Mesenchymal stem cell (in vitro differentiated cells and primary cell): ENCODE measurements at places on chromosomes 5 and 9.

- no peak for DNase-seq
Measured at GRCh38 chr5:55908804-55909203, 57.6 kb downstream of the IL31RA start.

GRCh38 chr5:87899721-87900131 lies 368.9 kb downstream of the TMEM161B start:
- peak; percentile 88 for DNase-seq

DNA sequence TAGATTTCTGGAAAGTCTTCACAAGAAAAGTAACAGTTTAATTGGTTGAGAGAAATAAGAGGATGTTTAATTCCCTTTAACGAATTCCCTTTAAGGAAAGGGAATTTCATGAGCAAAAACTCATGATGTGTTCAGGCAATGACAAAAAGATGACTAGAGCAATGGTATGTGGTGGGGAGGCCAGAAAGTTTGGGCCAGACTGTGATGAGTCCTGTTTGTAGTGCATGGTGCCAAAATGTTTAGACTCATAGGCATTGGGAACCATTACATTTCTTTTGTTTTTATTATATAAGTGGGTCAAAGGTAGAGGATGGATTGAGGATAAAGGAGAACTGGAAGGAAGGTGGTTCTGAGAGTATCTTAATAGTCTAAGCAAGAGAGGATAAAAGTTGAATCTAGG lies 10.9 kb downstream of the CNTRL start:
- DNase-seq, result no peak

DNA sequence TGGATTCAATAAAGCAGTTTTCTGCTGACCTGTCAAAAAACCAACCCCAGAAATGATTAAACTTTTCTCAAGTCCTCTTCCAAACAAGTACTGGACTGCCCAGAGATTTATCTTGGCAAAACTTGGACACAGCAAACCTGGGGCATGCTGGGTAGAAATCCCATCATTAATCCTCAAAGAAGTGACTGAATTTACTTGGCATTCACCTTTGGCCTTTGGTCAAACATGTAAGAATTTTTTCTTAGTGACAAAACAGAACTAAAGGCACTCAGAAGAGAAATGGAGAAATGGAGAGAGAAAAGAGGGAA lies 248.6 kb upstream of the NREP start:
- DNase-seq, result peak; percentile 24

DNA sequence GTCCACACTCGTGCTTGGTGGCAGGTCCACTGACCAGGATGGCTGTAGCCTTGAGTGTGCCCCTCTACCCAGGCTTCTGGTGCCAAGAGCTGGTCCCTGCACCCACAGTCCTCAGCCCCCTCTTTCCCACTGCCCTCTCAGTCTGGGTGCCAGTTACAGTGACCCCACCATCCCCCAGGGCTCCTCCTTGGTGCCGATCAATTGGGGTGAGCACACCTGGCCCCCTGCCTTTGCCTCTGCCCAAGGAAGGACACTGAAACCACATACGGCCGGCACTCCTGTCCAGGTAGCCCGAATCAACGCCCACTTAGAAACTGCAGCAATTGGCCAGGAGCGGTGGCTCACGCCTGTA lies 18.5 kb upstream of the QRFP start:
- DNase-seq, result no peak

DNA sequence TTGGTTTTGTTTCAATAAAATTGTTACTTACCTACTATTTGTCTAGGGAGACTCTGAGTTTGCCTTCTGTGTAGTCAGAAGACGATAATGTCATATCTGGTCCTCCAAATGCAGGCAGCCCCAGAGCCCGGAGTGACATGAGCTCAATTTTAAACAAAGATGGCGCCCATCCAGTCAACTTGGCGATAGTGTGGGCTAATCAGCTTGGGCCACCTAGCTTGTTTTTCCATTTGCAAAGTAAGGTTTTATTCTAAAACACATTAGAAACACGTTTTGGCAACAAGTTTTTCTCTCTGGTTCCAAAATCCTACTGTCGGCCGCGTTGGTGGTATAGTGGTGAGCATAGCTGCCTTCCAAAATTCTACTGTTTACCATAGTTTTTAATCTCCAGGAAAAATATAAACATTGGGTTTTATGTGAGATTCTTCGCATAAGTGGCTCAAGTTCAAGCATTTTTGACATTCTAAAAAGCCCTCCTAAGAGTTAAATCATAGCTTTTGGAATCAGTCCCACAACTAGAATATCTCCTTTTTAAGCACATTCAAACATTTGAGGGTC lies 13.2 kb downstream of the TSC1 start:
- DNase-seq, result no peak

- peak; percentile 63 for DNase-seq
Measured at GRCh38 chr9:98330831-98331230, 75.4 kb upstream of the TBC1D2 start.

DNA sequence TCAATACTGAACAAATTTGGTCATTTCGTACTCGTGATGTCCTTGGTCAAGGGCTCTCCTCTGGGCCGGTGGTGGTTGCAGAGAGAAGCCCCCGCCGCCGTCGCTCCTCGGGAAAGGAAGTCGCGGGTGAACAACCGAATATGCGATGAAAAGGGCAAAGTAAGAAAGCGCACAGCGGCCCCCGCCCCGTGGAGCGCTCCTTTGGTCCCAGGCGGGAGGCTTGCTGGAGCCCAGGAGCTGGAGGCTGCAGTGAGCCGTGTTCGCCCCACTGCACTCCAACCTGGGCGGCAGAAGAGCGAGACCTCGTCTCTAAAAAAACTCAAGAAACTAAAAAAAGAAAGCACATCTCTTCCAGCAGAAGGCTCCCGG lies 108.4 kb upstream of the LARP1 start:
- no peak for DNase-seq
